Iris pigment epithelial cell (primary cell): ENCODE measurements at places on chromosomes 6 and 20.
A peak's percentile ranks its signal among the peaks of the same experiment; 100 is the strongest.

DNA sequence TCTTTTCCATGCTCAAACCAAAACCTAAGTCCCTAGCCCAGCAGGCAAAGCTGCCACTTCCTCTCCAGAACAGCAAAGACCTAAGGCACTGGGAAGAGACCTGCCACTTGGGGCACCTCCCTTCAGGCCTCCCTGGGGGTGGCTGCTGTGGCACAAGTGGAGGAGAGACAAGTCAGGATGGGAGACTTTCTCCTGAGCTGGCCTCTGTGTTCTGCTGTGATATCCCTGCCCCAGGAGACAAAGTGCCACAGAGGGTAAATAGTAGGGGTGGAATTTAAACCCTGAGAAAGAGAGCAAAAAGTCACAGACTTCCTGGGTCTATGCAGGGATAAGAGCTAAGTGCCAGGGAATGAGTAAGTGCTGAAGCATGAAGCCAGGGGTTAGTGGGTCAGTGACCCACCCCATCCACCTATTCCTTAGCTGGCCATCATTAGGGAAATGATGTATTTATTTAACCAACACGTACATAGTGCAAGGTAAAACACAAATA is 84.2 kb downstream of the MRPL14 start:
- DNase-seq: no peak

DNA sequence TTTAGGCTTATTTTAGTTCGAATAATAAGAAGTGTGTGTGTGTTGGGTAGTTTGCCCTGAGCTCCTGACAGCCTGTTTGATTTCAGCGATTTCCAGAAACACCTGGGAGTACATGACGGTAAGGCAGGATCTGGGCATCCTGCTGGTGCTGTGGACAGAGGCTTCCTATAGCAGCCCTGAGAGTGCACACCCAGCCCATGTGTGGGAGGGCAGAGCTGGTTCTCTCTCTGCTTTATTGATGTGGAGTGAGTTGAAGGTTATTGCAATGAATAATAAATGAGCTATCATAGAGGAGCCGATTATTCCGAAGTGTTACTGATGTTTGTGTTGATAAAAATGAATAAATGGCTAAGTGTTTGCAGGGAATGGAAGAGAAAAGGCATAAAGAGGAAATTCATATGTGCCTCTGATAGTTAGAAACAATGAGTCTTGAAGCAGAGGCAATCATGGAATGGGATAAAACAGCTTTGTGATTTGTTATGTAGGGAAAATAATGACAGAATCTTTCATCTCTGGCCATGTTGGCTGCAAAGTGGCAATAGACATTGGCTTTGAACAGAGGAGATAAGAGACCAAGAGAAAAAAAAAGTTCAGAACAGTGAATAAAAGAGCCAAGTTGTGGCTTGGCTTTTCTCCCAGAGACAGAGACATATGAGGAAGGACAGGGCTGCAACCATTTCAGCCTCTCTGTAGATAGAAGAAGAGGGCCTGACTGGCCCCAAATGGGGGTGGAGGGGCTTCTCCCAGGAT is 166.2 kb upstream of the CHD6 start:
- no peak for DNase-seq

GRCh38 chr6:148955441-148955840 is 208.6 kb downstream of the UST start:
- DNase-seq: peak; percentile 77

- DNase-seq: no peak
Measured at GRCh38 chr20:58064411-58065010, 163.9 kb downstream of the ANKRD60 start.

GRCh38 chr6:166673309-166673708 is 46.3 kb upstream of the RPS6KA2 start:
- DNase-seq: no peak

DNA sequence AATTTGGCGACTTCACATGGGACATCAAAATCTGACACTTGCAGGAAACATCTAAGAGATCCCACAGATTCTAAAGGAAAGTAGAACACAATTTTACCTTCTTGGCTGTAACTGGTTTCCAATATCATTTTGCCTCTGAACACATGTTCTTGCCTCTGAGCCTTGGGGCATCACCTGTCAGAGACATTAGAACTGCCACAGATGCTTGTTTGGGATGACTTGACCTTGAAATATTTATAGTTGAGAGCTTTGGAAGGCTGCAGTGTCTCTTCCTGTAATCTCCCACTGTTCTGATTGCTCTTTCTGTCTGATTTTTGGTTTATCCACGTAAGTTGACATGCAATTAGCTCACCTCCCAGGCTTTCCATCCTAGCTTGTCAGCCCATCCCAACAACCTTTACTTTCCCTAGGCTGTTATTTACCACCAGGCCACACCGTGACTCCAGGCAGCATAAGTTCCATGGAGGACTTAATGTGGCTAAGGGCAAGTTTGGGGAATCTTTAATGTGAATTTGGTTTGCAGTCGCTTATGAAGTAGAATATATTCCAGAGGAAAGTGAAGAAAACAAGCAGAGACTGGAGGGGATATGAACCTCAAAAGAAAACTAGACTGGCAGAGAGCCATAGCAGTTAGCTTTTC is 256.5 kb upstream of the RIN2 start:
- DNase-seq: no peak

DNA sequence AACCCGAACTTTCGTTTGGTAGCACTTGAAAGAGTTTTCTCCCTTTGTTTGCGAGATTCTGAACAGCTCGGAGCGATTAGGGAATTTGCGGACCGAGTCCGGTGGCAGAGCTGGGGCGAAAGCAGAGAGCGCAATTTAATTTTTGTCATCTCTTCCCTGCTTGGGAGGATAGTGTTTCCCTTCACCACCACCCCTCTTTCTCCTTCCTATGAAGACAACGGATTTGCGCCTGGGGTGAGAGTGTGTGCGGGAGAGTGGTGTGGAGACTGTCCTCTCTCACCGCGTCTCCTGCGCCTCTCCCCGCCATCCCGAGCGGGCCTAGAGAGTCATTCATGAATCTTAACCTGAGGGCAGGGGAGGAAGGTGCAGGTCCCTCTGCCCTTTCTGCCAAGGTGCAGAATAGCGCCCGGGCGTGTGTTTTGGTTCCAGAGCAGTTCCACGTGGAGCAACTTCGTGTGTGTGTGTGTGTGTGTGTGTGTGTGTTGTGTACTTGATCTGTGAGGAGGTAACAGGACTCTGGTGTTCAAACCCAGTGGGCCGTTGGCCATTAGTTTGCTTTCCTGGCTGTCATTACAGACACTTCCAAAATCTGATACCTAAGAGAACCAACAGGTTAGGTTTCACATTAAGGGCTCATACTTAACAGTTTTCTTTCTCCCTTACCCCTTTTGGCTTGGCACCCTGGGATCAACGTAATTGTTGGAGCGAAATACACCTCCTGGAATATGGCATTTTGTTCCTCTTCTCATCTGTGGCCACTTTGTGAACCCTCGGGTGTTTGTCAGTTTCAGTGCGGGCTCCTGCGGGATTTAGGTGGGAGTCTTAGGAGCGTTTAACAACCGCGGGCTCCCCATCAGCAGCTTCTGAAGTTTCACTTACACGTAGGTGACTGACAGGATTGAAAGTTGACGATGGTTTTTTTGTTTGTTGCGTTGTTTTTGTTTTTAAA is 1.8 kb downstream of the EYA4 start:
- DNase-seq: no peak
